Liver (tissue), 10 donors: ENCODE measurements at places on chromosomes 7 and 10.

DNA sequence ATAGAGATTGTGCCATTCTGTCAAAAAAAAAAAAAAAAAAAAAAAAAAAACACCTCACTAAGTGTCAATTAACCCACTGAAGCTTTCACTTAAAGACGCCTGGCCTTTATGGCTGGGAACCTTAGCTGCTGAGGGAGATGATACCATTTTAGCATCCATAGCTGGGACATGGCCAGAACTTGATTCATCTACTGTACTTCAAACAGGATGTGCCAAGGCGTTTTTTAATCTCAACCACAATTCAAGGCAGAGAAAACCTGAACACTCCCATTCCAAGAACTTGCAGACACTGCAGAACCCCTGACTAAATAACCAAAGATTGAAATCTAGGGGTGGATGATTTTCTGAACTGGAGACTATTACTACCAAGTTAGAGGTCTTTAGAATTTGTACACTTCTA is 996.6 kb downstream of the SORCS1 start:
- H3K36me3 ChIP-seq: no peaks in the 10 kb centered on the region
- no peak overlapping the region for H3K4me3 ChIP-seq
- H3K4me1 ChIP-seq: no peaks in the 10 kb centered on the region
- H3K27me3 ChIP-seq: no peaks in the 10 kb centered on the region
- H3K27ac ChIP-seq: no peak overlapping the region

GRCh38 chr10:29992914-29993313 is 66.5 kb downstream of the JCAD start:
- H3K27ac ChIP-seq: no peak overlapping the region
- H3K36me3 ChIP-seq: no peaks in the 10 kb centered on the region
- H3K4me3 ChIP-seq: no peak overlapping the region
- H3K4me1 ChIP-seq: peaks cover 6% of the 10 kb centered on the region

DNA sequence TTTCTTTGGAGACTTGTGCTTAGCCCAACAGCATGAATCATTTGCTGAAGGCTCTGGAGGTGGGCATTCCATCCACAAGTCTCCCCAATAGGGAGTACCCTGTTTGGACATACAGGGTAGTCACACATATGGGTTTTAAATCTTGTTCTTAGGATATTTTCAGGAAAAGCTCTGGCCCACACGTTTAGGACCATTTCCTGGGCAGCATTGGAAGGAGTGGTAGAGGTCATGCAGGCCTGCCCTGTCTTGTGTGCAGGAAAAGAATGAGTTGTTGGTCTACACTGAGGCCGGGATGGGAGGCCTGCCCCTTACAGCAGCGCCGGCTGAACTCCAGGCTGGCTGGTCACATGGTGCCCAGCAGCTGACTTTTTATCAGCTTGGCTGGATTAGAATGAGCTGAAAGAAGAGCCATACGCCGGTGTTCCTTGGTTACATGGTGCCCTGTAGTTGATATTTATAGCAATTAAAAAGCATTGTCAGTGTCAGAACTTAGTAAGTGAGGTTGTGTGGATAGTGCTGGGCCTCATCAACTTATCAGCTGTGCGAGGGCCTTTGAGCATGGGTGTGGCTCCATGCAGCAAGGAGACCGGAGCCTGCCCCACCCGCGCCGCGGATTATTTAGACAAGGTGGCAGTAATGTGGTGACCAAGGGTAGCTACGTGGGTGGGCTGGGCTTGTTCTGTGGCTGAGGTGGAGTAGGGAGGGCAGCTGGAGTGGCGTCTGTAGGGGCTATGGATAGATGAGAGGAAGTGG is 28.6 kb downstream of the OGDH start:
- H3K4me1 ChIP-seq: peaks cover 31% of the 10 kb centered on the region
- no peaks in the 10 kb centered on the region for H3K27me3 ChIP-seq
- H3K27ac ChIP-seq: no peak overlapping the region
- H3K36me3 ChIP-seq: no peaks in the 10 kb centered on the region

- no peaks in the 10 kb centered on the region for H3K36me3 ChIP-seq
- no peak overlapping the region for H3K4me3 ChIP-seq
- peaks cover 14% of the 10 kb centered on the region for H3K4me1 ChIP-seq
- H3K27me3 ChIP-seq: no peaks in the 10 kb centered on the region
- H3K27ac ChIP-seq: no peak overlapping the region
Measured at GRCh38 chr7:32881074-32881982, 10.2 kb downstream of the KBTBD2 start.

- H3K4me1 ChIP-seq: no peaks in the 10 kb centered on the region
- no peak for DNase-seq
- no peaks in the 10 kb centered on the region for H3K36me3 ChIP-seq
- H3K27ac ChIP-seq: no peak overlapping the region
- H3K4me3 ChIP-seq: no peak overlapping the region
- no peaks in the 10 kb centered on the region for H3K27me3 ChIP-seq
Measured at GRCh38 chr7:132601783-132602182, 25.5 kb upstream of the PLXNA4 start.

- no peaks in the 10 kb centered on the region for H3K36me3 ChIP-seq
- H3K27me3 ChIP-seq: no peaks in the 10 kb centered on the region
- H3K4me3 ChIP-seq: no peak overlapping the region
- peak overlapping the region; percentile 4 for H3K27ac ChIP-seq
- DNase-seq: no peak
Measured at GRCh38 chr10:30026578-30026977, 32.8 kb downstream of the JCAD start.
